Trophoblast cell (in vitro differentiated cells and primary cell): ENCODE measurements at places on chromosomes 12 and 14.

GRCh38 chr14:80269353-80269925 lies 58.1 kb upstream of the DIO2 start:
- no peak overlapping the region for H3K27ac ChIP-seq
- H3K36me3 ChIP-seq: no peaks in the 10 kb centered on the region
- no peaks in the 10 kb centered on the region for H3K4me1 ChIP-seq
- no peak overlapping the region for H3K4me3 ChIP-seq
- H3K27me3 ChIP-seq: no peaks in the 10 kb centered on the region
- no peak for DNase-seq

GRCh38 chr12:105705765-105706164 lies 375.3 kb downstream of the C12orf75 start:
- DNase-seq: peak; percentile 65
- H3K27ac ChIP-seq: peak overlapping the region; percentile 43
- peaks cover 14% of the 10 kb centered on the region for H3K4me1 ChIP-seq
- H3K4me3 ChIP-seq: no peak overlapping the region

GRCh38 chr12:92425165-92425564 lies 277.6 kb upstream of the PLEKHG7 start:
- peaks cover 6% of the 10 kb centered on the region for H3K4me1 ChIP-seq
- H3K27ac ChIP-seq: no peak overlapping the region
- no peaks in the 10 kb centered on the region for H3K36me3 ChIP-seq
- H3K4me3 ChIP-seq: no peak overlapping the region
- no peak for DNase-seq
- no peaks in the 10 kb centered on the region for H3K27me3 ChIP-seq

- H3K27ac ChIP-seq: no peak overlapping the region
- H3K4me3 ChIP-seq: no peak overlapping the region
- H3K4me1 ChIP-seq: peaks cover 12% of the 10 kb centered on the region
- DNase-seq: no peak
- H3K27me3 ChIP-seq: no peaks in the 10 kb centered on the region
These were observed 51.4 kb downstream of the ERH start for GRCh38 chr14:69346710-69347109.

GRCh38 chr14:80213602-80214001 lies 2.3 kb upstream of the DIO2 start:
- no peaks in the 10 kb centered on the region for H3K27me3 ChIP-seq
- H3K4me1 ChIP-seq: peaks cover 7% of the 10 kb centered on the region
- DNase-seq: peak; percentile 79

DNA sequence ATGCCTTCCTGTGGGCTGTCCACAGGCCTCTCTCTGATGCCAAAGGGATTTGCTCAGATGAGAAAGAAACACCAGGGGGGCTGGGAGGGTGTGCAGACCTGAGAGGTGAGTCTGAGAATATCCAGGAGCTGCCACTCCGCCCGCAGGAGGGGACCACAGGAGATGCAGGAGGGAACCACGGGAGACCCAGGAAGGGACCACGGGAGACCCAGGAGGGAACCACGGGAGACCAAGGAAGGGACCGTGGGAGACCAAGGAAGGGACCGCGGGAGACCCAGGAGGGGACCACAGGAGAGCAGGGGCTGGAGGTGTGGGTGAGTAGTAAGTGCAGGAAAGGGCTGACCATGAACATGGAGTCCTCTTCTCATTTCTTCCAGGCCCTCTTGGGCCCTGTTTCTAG lies 74.6 kb upstream of the SFSWAP start:
- no peak for DNase-seq
- H3K4me3 ChIP-seq: no peak overlapping the region
- H3K27me3 ChIP-seq: no peaks in the 10 kb centered on the region
- no peaks in the 10 kb centered on the region for H3K36me3 ChIP-seq
- no peak overlapping the region for H3K27ac ChIP-seq

DNA sequence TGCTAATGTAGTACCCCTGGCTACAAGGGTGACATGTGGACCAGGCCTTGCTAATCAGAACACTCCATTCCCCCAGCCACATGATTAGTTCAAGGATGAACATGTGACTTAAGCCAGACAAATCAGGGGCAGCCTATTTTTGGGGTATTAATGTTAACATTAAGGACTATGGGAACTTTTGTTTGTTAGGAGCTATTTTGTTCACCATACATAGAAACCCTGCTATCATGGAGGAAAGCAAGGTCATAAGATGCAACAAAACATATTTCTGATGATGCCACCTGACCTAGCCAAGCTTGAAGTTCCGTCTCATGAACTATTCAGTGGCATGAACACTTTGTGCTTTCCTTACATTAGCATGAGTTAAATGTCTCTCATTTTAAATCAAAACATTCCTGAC lies 90.8 kb upstream of the PELI2 start:
- DNase-seq: no peak
- H3K36me3 ChIP-seq: no peaks in the 10 kb centered on the region
- H3K27ac ChIP-seq: no peak overlapping the region
- H3K4me3 ChIP-seq: no peak overlapping the region

DNA sequence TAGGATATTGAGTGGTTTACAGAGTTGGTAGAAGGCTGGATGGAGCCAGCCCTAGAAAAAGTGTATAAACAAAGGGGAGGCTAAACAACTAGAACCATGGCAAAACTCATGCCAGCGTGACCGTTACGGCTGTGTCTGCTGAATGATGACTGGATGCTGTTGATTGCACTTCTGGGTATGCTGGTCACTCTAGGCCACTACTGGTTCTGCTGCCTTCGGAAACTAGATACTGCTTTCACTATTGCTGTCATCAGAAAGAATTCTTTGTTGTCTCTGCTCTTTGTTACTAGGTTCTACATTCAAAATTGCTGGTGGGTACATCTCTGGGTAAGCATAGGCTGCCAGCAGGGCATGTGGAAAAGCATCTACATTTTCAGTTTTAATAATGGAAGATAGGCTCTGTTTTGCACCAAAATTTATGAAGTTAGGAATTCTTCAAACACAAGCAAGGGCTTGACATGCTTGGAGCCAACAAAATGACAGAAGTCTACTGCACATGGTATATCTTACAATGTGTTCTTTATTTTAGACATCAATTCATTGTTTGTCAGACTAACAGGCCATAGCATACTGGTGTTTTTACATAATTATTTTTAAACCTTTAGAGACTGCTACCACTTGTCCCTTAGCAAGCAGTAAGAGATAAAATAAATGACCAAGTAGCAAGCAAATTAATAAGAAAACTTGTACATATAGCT lies 15.4 kb downstream of the MON2 start:
- no peak overlapping the region for H3K4me3 ChIP-seq
- H3K4me1 ChIP-seq: no peaks in the 10 kb centered on the region
- peak; percentile 2 for DNase-seq
- peaks cover 3% of the 10 kb centered on the region for H3K36me3 ChIP-seq
- H3K27me3 ChIP-seq: no peaks in the 10 kb centered on the region
- H3K27ac ChIP-seq: no peak overlapping the region

DNA sequence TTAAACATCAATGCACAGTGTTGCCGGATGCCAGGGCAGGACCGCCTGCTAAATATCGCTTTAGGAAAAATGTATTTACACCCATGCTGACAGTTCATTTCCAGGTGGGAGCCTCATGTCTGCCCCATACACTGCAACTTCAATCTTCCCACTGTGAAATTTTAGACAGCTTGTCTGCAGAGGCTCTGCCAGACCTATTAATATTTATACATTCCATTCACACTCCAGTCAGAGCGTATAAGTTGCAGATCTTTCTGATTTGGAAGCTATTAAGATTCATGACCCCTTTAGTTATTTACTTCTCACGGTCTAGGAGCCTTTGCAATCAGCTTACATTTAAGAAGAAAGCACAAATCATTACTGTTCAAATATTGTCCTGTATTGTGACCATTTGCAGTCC lies 357.4 kb downstream of the ATP23 start:
- H3K36me3 ChIP-seq: no peaks in the 10 kb centered on the region
- H3K27me3 ChIP-seq: no peaks in the 10 kb centered on the region
- H3K27ac ChIP-seq: no peak overlapping the region

DNA sequence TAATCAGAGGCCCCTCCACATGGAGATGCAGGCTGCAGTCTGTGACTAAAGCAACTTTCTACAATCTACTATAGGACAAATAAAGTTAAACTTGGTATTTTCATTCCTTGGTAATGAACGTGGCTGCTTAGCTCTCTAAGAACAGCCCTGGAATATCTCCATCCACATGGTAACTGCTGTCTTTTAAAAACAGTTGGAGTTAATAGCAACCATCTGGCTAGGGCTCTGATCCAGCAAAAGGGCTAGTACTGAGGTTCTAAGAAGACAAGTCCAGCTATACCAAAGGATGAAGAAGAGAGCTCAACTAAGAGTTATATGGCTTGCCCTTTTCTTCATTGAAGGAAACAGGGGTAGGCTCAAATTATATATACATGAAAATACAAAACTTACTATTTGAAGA lies 920.1 kb downstream of the FLRT2 start:
- H3K27ac ChIP-seq: no peak overlapping the region
- no peaks in the 10 kb centered on the region for H3K36me3 ChIP-seq
- no peak overlapping the region for H3K4me3 ChIP-seq
- no peaks in the 10 kb centered on the region for H3K4me1 ChIP-seq
- no peaks in the 10 kb centered on the region for H3K27me3 ChIP-seq

DNA sequence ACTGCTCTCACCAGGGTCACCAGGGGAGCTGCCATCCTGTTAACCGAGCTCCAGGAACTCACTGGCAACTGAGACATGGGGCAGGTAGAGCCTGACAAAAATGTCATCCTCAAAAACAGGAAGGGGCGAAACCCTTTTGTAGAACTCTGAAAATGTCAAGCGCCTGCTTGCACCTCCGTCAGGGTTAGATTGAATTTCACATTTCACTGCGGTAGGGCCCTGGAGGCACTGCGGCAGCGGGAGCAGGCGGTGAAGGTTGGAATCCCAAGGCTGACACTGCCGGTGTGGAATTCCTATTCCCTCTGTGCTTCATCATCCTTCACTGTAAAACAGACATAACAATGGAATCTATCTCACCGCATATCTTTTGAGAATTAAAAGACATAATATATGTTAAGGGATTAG lies 142.8 kb upstream of the TMCC3 start:
- no peaks in the 10 kb centered on the region for H3K27me3 ChIP-seq
- H3K36me3 ChIP-seq: no peaks in the 10 kb centered on the region
- peaks cover 8% of the 10 kb centered on the region for H3K4me1 ChIP-seq
- DNase-seq: peak; percentile 66
- no peak overlapping the region for H3K4me3 ChIP-seq

DNA sequence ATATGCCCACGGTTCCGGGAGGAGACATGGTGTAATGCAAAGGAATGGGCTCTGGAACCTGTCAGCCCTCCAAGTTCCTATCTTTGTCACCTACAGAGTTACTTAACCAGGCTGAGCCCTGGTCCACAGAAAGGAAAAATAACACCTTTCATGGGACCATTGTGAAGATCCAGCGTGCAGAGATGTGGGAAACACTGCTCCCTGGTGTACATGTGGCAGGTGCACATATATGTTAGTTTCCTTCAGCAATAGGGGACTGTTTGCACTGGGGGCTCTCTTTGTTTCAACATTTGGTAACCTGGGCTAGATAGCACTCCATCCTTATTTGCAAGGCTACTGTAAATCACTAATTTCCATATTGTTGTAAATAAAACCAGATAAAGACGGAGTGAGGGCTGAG lies 72.3 kb downstream of the ANO2 start:
- no peak overlapping the region for H3K4me3 ChIP-seq
- H3K27ac ChIP-seq: no peak overlapping the region
- no peaks in the 10 kb centered on the region for H3K27me3 ChIP-seq
- no peaks in the 10 kb centered on the region for H3K4me1 ChIP-seq
- H3K36me3 ChIP-seq: no peaks in the 10 kb centered on the region

GRCh38 chr12:96205908-96206307 lies 11.7 kb downstream of the ELK3 start:
- no peak overlapping the region for H3K4me3 ChIP-seq
- H3K4me1 ChIP-seq: no peaks in the 10 kb centered on the region
- DNase-seq: no peak
- H3K36me3 ChIP-seq: peaks cover 6% of the 10 kb centered on the region
- no peaks in the 10 kb centered on the region for H3K27me3 ChIP-seq

DNA sequence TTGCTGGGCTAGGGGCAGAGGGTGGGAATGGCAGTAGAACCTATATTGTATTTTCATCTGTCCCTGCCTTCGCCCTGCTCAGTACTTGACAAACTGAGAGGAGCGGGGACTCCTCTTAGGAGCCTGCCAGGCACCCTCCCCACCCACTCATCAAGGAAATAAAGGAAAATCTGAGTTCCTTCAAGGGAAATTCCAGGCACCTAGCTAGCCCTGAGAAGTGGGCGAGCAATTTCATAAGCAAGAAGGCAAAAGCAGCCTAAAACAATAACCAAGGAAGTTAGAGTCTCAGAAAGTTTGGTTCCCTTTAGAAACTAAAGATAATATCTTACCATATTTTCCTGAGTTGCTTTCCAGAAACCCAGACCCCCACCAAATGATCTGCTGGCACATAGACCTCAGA lies 10.6 kb upstream of the PLEKHD1 start:
- H3K4me1 ChIP-seq: peaks cover 9% of the 10 kb centered on the region
- DNase-seq: no peak
- no peaks in the 10 kb centered on the region for H3K27me3 ChIP-seq
- no peaks in the 10 kb centered on the region for H3K36me3 ChIP-seq

GRCh38 chr12:124588751-124589267 lies 21.4 kb upstream of the NCOR2 start:
- no peaks in the 10 kb centered on the region for H3K36me3 ChIP-seq

DNA sequence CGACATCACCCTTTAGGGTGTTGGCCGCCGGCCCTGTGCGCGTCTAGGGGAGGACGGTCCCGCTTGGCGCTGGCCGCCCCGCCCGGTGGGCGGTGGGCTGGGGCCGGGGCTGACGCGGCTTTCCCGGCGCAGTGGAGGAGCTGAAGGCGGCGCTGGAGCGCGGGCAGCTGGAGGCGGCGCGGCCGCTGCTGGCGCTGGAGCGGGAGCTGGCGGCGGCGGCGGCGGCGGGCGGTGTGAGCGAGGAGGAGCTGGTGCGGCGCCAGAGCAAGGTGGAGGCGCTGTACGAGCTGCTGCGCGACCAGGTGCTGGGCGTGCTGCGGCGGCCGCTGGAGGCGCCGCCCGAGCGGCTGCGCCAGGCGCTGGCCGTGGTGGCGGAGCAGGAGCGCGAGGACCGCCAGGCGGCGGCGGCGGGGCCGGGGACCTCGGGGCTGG lies 3.6 kb downstream of the TNFAIP2 start:
- DNase-seq: peak; percentile 56
- H3K4me1 ChIP-seq: peaks cover 31% of the 10 kb centered on the region
- no peak overlapping the region for H3K27ac ChIP-seq
- peaks cover 15% of the 10 kb centered on the region for H3K27me3 ChIP-seq

DNA sequence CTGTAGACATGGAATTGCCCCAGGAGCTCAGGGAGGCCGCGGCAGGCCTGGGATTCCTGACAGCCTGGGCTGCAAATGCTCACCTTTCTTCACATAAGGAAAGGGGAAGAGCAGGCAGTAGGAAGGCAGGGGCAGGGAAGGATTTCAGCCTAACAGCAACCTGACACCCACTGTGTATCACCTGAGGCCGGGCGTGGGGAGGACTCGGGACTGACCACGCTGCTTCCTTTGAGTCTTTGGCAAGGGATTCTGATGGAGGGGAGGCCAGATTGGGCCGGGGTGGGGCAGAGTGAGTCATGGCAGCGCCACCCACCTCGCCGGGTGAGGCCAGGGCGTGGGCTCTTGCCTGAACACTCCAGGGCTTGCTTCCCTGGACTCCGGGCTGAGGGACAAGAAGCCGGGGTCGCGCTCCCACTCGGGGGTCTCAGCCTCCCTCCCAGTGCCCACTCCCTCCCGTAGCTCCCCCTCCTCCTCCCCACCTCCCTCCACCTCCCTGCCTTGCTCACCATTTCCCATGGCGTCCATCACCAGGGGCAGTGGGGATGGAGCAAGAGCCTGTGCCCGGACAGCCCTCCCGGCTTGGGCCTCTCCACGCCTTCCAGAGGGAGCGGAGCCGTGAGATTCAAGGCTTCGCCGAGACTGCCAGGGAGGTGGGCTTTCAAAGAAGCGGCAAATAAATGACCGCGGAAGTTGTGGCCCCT lies 247.9 kb upstream of the RTL1 start:
- DNase-seq: no peak
- no peak overlapping the region for H3K4me3 ChIP-seq
- H3K36me3 ChIP-seq: no peaks in the 10 kb centered on the region
- H3K27me3 ChIP-seq: no peaks in the 10 kb centered on the region
- H3K4me1 ChIP-seq: no peaks in the 10 kb centered on the region
